ENCODE measurements at places on chromosomes 3 and 15.

- DNase-seq, result peak; percentile 66
Measured at GRCh38 chr15:58070801-58071418, 5.4 kb upstream of the ALDH1A2 start.

GRCh38 chr3:150605998-150606641 is 3.0 kb downstream of the SELENOT start:
- DNase-seq, result no peak

DNA sequence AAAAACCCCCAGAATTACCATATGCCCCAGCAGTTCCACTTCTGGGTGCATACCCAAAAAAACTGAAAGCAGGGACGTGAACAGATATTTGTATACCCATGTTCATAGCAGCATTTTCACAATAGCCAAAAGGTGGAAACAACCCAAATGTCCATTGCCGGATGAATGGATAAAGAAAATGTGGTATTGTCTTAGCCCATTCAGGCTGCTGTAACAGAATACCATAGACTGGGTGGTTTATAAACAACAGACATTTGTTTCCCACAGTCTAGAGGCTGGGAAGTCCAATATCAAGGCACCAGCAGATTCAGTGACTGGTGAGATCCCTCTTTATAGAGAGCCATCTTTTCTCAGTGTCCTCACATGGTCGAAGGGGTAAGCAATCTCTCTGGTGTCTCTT is 182.1 kb upstream of the ANKRD28 start:
- DNase-seq, result no peak

- no peak for DNase-seq
Measured at GRCh38 chr3:172678068-172678467, 32.8 kb downstream of the NCEH1 start.

All from activated CD8-positive, alpha-beta memory T cell treated with anti-CD3 and anti-CD28 coated beads for 24 hours (primary cell).